Activated gamma-delta T cell (primary cell): ENCODE measurements at places on chromosomes 2 and 18.

GRCh38 chr18:39462436-39462835, 1896.8 kb upstream of the CELF4 start:
- no peak for DNase-seq

- DNase-seq = no peak
Measured at GRCh38 chr18:14093307-14093915, 38.8 kb downstream of the ZNF519 start.

DNA sequence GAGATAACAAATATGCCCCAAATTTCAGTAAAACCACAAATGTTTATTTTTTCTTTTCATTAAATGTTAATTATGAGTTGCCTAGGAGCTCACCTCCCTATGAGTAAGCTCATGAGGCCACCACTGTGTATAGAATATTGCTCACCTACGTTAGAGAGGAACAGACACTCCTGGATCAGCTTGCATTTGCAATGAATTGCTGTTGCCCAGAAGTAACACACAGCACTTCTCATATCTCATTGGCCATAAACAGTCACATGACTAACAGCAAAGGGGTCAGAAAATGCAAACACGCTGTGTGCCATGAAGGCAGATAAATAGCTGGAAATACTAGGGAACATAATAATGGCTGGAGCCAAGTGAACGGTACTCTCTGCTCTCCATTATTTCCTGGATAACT, 89.0 kb upstream of the GALNT5 start:
- no peak for DNase-seq

DNA sequence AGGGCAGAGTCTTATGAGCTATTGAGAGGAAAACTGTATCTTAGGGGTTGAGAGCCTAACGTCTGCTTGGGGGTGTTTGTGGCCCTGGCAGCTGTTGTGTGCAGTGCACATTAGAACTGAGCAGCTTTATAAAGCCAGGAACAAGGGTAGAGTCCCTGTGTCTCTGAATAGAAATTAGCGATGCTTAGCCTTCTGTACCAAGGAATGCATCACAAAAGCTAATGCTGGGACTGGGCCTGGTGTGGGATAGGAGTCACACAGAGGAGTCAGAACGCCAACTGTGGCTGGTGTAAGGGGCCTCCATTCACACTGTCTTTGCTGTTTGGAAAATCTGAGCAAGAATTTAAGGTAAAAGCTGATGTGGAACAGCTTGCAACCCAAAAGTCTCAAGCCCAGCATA, 283.2 kb downstream of the SOX11 start:
- DNase-seq = no peak

DNA sequence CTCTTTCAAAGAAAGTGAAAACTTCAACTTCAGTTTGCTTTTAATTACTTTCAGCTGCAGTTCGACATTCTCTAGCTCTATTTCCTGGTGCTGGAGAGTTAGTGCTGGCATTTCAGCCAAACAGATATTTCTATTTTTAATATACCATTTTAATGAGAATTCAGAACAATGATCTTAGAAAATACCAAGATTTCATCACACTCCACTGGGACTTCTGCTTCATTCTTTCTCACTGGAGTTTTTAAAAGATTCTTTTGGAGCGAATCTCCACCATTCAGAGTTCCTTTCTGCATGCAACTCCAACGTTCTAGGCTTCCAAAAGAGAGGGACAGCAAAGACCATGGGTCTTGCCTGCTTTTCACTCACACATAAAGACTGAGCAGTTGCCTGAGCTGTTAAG, 94.2 kb downstream of the CABLES1 start:
- DNase-seq = no peak

DNA sequence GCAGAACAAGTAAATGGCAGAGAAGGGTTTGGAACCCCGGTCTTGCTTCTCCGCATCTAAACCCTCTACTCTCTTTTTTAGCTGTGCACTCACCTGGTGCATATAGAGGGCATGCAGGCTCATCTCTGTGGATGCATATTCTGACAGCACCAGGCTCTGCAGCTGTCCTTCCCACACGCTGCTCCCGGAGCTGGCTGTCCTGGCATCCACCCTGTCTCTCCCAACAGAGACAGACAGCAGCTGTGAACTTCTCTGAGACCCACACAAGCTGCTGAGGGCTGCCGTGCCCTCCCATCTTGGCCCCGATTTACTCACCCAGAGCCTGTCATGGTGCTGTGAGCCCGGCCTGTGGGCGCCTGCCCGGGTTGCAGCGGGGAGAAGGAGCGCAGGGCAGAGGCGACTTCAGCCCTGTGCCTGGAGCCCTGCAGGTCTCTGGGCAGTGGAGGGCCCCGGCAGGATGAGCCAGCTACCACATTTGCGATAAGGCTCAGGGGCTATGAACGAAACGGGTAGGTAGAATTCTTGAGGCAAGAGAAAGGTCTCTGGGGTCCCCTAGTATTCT, 3.3 kb upstream of the ABCB6 start:
- DNase-seq = no peak
